ENCODE measurements at places on chromosomes 11 and 22.

DNA sequence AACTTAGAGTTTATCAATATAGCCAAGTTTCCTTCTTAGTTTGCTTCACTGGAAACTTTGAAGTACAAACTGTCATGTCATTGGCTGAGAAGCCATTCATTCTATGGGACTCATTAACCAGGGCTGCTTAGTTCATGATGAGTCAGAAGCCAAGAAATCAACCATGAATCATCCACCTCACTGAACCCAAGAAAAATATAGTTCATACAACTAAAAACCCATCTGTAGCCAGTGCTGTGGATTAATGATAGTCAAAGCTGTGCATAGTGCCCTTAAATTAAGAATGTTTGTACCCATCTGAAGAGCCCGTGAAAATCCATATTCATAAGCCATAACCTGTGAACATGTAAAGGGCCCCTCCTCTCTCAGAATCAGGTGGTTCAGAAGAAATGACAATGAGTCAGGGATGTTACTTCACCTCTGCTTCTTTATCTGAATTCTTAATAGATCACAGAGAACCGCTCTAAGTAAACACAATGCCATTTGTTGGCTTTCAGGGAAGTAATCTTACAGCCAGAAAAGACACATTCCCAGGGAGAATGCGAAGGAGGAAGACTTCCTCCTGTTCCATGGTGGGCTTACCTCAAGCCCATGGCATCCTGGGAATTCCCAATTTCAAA lies 25.4 kb downstream of the MMP20 start:
- no peak for DNase-seq

DNA sequence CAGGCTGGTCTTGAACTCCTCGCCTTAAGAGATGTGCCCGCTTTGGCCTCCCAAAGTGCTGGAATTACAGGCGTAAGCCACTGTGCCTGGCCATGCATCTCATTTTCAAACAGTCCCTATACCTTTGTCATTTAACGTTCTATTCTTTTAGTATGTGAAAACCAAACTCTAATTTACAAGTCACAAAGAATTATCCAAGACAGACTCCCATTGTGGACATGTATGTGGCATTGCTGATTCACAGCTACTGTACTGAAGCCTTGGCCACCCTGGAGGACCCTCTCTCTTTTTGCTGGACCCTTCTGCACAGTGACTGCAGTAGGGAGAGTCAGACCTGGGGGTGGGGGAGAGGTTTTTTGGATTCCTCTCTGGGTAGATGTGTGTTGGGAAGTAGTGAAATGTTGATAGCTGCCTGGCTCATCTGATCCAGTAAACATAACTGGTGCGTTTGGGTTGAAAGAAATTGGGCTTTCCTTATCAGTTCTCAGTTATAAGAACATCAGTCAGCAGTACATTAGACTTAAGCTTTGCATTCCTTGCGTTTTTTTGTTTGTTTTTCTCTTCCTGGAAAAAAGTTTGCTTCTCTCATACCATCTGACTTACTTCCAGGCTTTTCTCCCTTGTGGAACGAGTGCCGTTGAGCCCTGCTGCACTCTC lies 65.9 kb downstream of the MED15 start:
- DNase-seq, result no peak

DNA sequence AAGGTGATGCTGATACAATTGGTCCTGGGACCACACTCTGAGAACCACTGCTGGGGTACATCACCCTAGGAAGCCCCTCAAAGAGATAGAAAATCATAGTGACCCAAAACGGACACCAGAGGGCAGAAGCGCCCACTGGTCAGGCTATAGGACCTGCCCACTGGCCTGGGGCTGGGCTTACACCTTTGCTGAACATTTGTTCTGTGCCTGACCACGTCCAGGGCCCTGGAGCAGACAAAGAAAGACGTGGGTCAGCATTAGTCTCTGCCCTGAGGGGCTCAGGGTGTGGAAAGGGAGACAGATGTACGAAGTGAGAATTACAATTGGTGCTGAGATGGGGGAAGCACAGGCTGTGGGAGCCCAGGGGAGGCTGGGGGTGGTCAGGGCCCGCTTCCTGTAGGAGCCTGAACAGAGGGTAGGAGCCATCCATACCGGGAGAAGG lies 14.4 kb upstream of the SERPINH1 start:
- DNase-seq, result no peak

GRCh38 chr22:38230916-38231315 lies 29.1 kb downstream of the MAFF start:
- DNase-seq, result no peak

- no peak for DNase-seq
These were observed 244.6 kb upstream of the ANO3 start for GRCh38 chr11:26087120-26087935.

- no peak for DNase-seq
These were observed 20.9 kb upstream of the SCUBE1 start for GRCh38 chr22:43364169-43364435.

- peak; percentile 99 for DNase-seq
These were observed at the start of gene ESRRA for GRCh38 chr11:64305075-64305690. ESRRA (plus strand) TSS chr11:64305524; CDS start chr11:64307180, 1,656 bp downstream.

All from stimulated activated CD8-positive, alpha-beta memory T cell treated with anti-CD3 and anti-CD28 coated beads, Interleukin-4, amount 100 ng/mL, for 4 hours (primary cell).